ENCODE measurements at places on chromosomes 5 and 9.

DNA sequence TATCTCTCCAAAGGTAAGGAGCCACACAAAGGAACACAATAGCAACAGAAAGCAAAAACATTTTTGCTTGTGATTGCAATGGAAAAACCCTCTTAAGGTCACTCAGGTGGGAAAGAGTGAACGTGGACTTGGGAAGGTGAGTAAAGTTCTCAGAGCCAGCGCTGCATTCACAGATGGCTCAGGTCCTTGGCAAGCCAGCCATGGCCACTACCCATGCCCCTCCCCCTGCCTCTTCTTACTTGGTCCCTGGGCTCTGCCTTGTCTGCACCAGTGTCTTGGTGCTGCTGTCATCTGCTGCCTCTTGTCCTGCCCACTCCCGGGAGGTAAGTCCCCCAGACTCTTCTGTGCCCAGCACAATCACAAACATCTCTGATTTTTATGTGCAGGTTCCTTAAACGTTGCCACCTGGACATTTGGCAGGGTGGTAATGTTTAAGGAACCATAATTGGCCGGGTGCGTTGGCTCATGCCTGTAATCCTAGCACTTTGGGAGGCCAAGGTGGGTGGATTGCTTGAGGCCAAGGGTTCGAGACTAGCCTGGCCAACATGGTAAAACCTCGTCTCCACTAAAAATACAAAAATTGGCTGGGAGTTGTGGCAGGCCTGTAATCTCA, 74.6 kb downstream of the FEM1C start:
- DNase-seq = no peak

DNA sequence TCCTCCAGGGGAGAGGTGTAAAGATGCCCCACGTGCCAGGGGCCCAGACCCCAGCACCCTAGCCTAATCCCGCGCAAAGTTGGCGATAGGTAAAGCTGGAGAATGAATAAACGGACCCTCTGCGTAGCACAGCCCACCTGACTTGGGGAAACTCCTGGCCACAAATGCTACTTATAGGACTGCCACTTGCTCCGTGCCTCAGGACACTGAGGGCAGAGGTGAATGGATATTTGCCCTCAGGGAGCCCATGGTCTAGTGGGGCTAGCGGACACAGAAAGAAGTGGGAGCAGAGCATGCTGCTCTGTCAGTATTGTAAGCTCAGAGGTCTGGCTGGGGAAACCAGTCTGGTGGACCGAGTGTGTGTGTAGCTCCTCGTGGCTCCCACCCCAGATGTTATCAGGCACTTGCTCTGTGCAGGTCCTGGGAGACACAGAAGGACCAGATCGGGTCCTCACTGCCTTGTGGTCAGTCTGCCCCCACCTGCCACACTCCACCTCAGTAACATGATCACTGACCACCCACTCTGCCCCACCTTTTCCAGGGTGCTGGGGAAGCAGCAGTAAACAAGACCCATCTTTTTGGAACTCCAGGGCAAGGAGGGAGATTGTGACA, 841 bp downstream of the GRK6 start:
- no peak for DNase-seq

GRCh38 chr5:134595458-134595838, 37.2 kb downstream of the SAR1B start:
- no peak for DNase-seq

DNA sequence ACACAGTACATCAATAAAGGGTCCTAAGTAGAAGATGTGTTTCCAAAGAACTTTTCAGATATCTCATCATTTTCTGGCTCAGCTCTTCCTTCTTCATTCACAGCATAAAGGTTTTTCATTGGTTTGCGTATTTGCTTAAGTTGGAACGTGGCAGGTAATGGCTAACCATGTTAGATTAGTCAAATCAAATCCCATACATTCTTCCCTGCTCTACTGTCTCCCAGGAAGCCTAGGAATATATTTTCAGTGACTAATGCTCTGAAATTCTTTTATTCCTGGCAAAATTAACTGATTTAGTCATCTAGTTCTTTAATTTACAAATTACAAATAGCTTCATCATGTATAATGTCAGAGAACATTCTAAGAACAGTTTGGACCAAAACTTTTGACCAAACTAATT, 99.6 kb upstream of the TMEM161B start:
- no peak for DNase-seq

Data from smooth muscle cell of the brain vasculature (primary cell).